ENCODE measurements at places on chromosomes 3 and 15.
A peak's percentile ranks its signal among the peaks of the same experiment; 100 is the strongest.

DNA sequence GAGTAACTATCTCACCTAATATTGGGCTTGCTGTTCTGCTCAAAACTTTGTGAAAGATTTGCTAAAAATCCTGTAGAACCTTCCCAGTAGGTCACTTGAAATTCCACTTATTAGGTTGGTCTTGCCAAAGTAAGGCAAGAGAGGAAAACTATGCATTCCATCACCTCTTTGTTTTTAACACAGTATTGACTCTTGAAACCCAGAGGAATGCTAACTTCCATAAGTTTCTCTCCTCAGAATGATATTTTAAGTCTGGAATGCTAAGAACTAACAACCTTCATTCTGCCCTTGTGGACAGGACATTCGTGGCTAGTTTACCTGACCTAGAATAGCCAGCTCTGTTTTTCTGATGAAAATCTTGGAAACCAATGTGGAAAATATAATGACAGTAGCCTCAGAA is 154.5 kb downstream of the TMCO5A start:
- H3K4me3 ChIP-seq, result no peak overlapping the region
- no peaks in the 10 kb centered on the region for H3K36me3 ChIP-seq
- H3K27me3 ChIP-seq, result no peaks in the 10 kb centered on the region
- no peaks in the 10 kb centered on the region for H3K4me1 ChIP-seq
- no peak for DNase-seq
- no peak overlapping the region for H3K27ac ChIP-seq

DNA sequence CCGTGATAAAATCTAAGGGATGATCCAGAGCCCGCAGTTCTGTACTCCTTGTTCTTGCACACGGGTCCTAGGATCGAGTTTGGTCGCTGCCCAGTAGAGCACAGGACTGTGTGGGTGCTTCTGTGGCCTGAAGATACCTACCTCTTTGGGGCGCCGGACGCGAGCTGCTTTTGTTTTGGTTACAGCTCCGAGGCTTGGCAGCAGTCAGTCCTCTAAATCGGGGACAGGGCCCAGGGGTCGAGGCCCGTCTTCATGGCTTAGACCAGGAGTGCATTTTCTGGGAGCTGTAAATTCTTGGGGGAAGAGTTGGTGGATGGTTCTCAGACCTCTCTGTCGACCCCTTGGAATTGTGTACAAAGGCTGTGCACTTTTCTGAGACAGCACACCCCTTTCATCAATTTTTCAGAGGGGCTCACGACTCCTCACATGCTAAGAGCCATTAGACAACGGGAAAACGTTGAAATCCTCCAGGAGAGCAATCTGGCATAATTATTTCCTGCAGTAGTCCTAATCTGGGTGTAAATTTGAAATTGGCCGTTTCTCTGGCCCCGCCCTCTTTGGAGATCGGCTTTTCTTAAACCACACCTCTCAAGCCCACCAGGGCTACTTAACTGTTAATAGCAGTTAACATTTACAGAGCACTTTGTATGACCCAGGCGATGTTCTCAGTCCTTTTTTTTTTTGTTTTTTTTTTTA is 928 bp downstream of the CEP97 start:
- H3K36me3 ChIP-seq, result no peaks in the 10 kb centered on the region
- peaks cover 29% of the 10 kb centered on the region for H3K4me1 ChIP-seq
- H3K4me3 ChIP-seq, result peak overlapping the region; percentile 99
- peak overlapping the region; percentile 73 for H3K27ac ChIP-seq
- no peak for DNase-seq

DNA sequence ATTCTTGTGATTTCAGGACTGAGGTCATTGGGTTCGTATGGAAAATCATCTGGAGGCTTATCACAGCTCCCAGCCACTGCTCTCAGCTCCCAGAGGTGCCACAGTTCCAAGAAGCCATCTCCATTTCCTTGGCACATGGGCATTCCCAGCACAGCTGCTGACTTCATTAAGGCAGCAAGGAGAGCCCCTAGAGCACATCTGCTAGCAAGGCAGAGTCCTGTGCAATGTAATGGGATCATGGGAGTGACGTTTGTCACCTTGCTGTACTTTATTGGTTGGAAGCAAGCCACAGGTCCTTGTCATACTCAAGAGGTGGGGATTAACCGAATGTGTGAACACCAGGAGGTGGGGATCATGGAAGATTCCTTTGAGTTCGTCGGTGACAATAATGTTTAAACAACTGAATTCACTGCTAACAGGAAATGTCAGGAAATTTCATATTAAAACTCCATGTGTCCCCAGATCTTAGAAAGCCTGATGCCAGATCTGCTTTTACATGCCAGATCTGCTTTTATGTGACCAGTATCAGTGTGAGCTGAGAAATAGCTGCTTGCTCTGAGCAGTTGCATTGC is 148.8 kb downstream of the GABRG3 start:
- no peak overlapping the region for H3K4me3 ChIP-seq
- no peaks in the 10 kb centered on the region for H3K27me3 ChIP-seq
- no peaks in the 10 kb centered on the region for H3K4me1 ChIP-seq
- no peaks in the 10 kb centered on the region for H3K36me3 ChIP-seq
- H3K27ac ChIP-seq, result no peak overlapping the region

DNA sequence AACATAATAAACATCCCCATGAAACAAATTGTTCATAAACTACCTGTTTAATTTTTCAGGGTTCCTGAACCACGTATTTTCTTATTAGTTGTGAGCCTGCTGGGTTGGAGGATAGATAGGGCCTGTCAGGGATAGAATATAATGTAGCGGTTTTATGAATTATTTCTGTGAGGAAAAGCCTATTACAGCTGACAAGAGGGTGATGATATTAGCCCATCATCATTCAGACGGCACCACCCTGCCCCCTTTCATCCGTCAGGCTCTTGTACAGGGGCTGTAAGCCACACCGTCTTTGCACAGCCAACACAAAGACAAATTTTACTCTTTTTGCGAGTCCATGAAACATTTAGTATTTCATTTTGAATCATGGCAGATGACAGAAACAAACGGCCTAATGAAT is 335.3 kb upstream of the TMCO5A start:
- H3K36me3 ChIP-seq, result no peaks in the 10 kb centered on the region
- H3K4me3 ChIP-seq, result no peak overlapping the region
- H3K27ac ChIP-seq, result no peak overlapping the region

GRCh38 chr3:190339130-190339529 is 16.9 kb upstream of the CLDN1 start:
- no peak for DNase-seq
- H3K27me3 ChIP-seq, result no peaks in the 10 kb centered on the region
- no peak overlapping the region for H3K27ac ChIP-seq
- no peak overlapping the region for H3K4me3 ChIP-seq

- no peak for DNase-seq
- no peaks in the 10 kb centered on the region for H3K27me3 ChIP-seq
- no peaks in the 10 kb centered on the region for H3K4me1 ChIP-seq
- H3K36me3 ChIP-seq, result peaks cover 19% of the 10 kb centered on the region
- no peak overlapping the region for H3K4me3 ChIP-seq
Measured at GRCh38 chr15:42194513-42194912, 13.6 kb downstream of the VPS39 start.

GRCh38 chr3:116413319-116413718 is 32.0 kb downstream of the LSAMP start:
- no peak overlapping the region for H3K4me3 ChIP-seq
- no peaks in the 10 kb centered on the region for H3K4me1 ChIP-seq
- H3K36me3 ChIP-seq, result no peaks in the 10 kb centered on the region
- no peaks in the 10 kb centered on the region for H3K27me3 ChIP-seq

DNA sequence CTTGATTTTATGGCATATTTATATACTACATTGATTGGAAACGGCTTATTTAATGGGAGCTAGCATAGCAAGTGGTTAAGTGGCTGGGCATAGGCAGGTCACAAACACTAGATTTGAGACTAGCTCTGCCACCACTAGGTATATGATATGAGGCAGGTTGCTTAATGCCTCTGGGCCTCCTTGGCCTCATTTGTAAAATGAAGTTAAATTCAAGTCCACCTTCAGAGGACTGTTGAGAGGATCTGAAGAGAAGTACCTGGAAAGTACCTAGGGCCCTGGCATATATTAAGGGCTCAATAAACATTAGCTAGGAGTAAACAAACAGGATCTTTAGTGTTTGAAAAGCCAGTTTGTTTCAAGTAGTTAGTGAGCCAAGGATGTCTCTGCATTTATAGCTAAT is 166.4 kb upstream of the FEZF2 start:
- no peak overlapping the region for H3K4me3 ChIP-seq
- H3K27me3 ChIP-seq, result no peaks in the 10 kb centered on the region
- no peak for DNase-seq
- H3K36me3 ChIP-seq, result no peaks in the 10 kb centered on the region

GRCh38 chr3:185176750-185177359 is 24.0 kb upstream of the C3orf70 start:
- no peak overlapping the region for H3K4me3 ChIP-seq
- H3K27ac ChIP-seq, result no peak overlapping the region
- no peak for DNase-seq

DNA sequence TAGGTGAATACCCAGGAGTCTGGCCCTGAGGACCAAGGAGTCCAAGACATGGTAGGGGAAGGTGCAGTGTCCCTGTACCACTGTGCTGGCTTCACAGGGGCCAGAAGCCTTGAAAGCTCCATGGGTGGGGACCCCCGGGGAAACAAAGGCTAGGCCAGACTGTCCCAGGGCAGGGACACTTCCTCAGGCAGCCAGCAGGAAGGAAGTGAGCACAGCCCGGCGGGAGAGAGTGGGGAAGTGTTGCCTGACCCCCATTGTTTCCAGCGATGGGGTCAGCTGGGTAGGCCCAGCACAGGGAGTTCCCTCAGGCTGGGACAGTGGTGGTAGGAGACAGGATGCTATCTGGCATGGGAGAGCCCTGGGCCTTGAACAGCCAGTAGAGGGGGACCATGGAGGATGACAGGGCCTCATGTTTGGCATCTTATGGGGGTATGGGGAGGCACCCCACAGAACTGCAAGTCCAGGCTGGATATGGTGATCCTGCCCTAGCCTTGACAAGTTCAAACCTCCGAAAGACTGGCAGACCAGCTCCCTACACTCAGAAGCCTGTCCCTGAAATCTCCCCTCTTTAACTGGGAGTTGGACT is 1.2 kb upstream of the HYAL2 start:
- H3K36me3 ChIP-seq, result peaks cover 4% of the 10 kb centered on the region
- no peak overlapping the region for H3K27ac ChIP-seq
- peaks cover 34% of the 10 kb centered on the region for H3K4me1 ChIP-seq
- DNase-seq, result no peak
- H3K4me3 ChIP-seq, result no peak overlapping the region
- H3K27me3 ChIP-seq, result no peaks in the 10 kb centered on the region

DNA sequence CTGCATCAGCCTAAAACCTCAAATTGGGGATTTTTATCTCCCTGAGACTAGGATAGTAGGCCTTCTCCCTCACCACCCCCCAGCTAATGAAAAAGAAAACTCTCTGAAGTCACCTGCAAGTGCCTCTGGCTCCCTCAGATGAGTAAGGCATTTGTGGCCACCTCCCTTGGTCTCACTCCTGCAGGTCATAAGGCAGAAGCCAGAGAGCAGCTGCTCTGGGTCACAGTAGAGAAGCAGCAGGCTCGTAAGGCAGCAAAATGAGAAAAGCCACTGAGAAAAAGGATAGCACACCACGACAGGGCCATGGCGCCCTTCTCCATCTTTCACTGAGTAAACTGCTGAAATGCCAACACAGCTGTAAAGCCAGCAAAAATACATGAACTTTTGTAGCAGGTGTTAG is 296.7 kb upstream of the DPH6 start:
- no peaks in the 10 kb centered on the region for H3K4me1 ChIP-seq
- no peaks in the 10 kb centered on the region for H3K36me3 ChIP-seq
- H3K4me3 ChIP-seq, result no peak overlapping the region
- H3K27me3 ChIP-seq, result no peaks in the 10 kb centered on the region

DNA sequence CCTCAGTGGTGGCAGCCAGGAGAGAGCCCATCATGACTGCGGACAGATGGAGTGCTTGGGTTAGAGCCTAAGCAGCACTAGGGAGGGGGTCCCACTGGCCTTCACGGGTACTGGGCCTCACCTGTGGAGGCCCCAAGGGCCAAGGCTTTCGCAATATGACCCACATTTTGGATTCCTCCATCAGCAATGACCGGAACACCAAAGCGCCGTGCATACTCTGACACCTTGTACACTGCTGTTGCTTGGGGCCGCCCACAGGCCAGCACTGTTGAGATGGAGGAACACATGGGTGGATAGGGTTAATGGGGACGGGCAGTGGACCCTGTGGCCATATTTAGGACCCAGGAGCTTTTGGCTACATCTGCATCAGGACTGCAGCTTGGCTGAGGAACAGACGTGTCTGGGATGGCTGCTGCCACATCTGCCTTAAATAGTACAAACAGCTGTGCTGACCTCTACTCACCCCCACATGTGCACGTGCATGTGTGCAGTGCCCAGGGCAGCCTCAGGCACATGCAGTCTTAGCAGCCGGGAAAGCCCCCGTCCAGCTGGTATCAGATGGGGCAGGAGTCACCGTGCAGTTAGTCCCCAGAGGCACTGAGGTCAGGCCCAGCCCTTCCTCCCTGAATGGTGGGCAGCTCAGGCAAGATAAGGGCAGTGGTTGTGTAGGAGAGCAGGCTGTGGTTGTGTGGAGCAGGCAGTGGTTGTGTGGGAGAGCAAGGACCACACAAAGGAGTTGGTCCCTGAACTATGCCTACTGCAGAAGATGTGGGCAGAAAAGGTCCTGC is 3.3 kb downstream of the NDUFAF3 start:
- no peaks in the 10 kb centered on the region for H3K27me3 ChIP-seq
- H3K36me3 ChIP-seq, result peaks cover 27% of the 10 kb centered on the region
- no peak for DNase-seq
- peaks cover 30% of the 10 kb centered on the region for H3K4me1 ChIP-seq
- H3K27ac ChIP-seq, result no peak overlapping the region

Measured in CD8-positive, alpha-beta memory T cell (primary cell).